ENCODE measurements at places on chromosomes 5 and 9.

- no peak for DNase-seq
Observed at GRCh38 chr9:128753627-128754026, 18.1 kb downstream of the ZER1 start.

DNA sequence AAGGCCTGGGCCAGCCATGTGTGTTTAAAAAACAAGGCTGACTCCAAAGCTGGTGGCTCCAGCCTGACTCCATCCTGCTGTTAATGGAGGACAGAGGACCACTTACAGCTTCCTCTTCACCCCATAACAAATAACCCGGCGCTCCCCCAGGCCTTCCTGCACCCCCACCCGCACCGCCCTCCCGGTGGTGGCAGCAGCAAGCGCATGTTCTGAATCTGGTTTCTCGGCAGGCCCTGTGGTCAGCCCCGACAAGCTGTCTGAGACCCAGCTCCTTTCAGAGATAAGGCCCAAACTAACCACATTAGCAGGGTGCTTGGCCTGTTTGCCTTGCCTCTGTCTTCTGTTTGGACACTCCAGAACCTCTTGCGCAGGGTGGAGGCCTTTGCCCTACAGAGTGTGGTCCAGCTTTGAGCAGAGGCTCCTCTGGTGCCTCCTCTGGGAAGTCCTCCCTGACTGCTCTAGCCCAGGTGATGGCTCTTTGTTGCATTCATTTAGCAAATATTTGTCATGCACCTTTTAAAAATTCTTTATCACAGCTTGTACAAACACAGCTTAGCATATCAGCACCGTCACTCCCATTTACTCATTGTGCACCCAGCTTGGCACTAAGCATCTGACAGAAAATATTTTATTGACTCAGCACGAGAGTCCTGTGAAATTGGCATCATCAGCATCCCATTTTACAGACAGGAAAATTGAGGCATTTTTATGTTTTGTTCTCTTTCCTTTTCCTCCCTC, 78.4 kb downstream of the NDFIP1 start:
- peak; percentile 25 for DNase-seq

GRCh38 chr9:133635098-133635497, 1.1 kb upstream of the DBH start:
- DNase-seq: no peak

DNA sequence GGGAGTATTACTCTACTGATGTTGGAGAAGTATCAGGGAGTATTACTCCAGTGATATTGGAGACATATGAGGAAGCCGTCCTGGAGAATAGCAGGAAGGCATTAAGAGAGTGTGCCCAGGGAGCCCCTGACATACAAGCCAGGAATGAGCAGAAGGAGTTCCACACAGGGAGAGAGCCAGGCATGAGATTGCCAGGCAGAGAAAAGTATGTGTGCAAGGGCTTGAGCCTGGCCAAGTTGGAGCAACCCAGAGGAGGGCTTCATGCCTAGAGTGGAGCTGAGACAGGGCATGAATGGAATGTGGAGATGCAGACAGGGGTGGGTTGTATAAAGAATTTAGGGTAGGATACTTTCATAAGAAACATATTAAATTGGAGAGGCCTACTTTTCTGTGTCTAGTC, 213.8 kb downstream of the ADCY2 start:
- no peak for DNase-seq

- no peak for DNase-seq
Observed at GRCh38 chr9:110141227-110141793, 66.6 kb downstream of the C9orf152 start.

GRCh38 chr9:28410411-28410810, 837.1 kb upstream of the C9orf72 start:
- DNase-seq: no peak

DNA sequence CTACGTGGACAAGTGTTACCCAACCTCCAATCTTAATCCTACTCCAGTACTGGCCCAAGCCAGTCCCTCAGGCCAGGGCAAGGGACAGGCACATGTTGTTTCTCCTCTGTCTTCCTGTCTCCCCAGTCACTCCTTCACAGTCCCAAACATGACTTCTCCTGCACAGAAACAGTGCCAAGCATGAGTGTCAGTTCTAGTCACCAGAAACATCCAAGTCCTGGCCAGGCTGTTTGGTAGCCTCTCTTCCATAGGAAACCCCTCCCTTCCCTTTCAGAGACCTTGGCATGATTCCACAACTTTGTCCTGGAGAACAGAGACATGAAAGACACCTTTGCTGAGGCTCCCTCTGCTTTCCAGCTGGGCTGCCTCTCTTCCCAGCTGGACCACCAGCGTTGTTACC, 56.2 kb upstream of the SLC2A8 start:
- DNase-seq: no peak
